Right ventricle myocardium inferior (tissue), 1 donor: ENCODE measurements at places on chromosomes 4 and X. TPM values are rescaled to one million over a fixed set of nuclear protein-coding genes. Genes with fewer than 3 reads are reported as not detected.

RAI2 gene
- 19.1 TPM for total RNA-seq

GRCh38 chr4:67684839-67685531 is 16.0 kb downstream of the UBA6 start:
- no peak for DNase-seq

DNA sequence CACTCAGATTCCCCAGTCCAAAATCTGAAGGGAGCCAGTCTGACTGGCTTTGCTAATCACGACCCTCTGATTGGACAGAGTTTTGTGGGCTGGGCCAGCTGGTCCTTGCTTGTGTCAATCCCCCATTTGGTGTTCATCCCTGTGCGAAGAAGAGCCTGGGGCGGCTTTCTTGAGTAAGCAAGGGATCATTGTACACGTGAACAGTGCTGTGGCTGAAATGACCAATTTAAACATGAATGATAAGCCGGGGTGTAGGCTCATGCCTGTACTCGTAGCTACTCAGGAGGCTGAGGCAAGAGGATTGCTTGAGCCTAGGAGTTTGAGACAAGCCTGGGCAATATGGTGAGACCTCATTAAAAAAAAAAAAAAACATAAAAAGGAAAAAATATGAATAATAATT is 379.1 kb downstream of the RAPGEF2 start:
- DNase-seq: no peak

- DNase-seq: no peak
Observed at GRCh38 chr4:187965726-187966125, 29.8 kb upstream of the ZFP42 start.

ELF2 gene
- 38.0 TPM for total RNA-seq

GRCh38 chr4:73234712-73235111 is 23.9 kb downstream of the ANKRD17 start:
- DNase-seq: no peak

DNA sequence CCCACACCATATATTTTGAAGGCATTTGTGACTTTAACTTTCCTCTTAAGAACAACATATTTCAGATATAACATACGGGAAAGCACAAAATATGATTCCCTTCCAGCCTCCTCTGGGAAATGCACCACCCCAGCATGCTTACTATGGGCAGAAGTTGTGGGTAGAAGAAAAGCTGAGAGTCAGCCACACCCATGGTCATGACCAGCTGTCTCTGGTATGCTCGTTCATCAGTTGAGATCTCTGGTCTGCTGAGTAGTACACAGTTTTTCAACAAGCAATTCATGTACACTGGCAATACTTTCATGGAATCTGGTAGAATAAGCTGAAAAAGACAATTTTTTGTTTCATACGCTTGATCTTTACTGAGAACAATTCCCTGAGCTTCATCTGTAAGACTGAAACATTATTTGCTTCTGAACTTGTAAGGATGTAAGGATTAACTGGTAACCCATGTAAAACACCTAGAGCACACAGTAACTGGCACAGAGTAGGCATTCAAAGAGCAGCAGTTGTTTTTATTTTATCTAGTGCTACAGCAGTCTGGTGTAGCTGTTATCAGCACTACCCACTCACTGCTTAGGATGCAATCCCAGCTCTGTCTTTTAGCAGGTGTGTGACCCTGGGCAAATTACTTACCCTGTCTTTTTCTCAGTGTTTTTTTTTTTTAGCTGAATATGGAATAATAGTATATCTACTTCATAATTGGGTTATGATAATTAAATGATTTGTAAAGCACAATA is 47.6 kb downstream of the METTL14 start:
- DNase-seq: no peak

PITX2 gene
- total RNA-seq: not detected

DNA sequence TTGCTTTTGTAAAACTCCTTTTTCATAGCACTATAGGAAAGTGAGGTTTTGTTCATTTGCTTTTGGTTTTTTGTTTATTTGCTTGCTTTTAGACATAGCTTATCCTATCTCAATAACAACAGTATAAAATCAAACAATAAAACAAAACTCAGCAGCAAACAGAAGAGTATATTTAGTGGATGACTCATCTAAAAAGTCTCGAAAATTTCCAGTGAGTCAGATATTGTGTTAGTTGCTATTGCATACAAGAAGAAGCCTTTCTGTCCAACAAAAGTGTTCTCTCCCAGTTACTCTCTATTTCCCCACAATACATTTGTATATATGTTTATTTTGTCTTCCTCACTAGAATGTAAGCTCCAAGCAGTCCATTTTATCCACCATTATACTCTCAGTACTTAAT is 36.0 kb upstream of the NPNT start:
- DNase-seq: no peak
